ENCODE measurements at places on chromosomes 12 and 14.

DNA sequence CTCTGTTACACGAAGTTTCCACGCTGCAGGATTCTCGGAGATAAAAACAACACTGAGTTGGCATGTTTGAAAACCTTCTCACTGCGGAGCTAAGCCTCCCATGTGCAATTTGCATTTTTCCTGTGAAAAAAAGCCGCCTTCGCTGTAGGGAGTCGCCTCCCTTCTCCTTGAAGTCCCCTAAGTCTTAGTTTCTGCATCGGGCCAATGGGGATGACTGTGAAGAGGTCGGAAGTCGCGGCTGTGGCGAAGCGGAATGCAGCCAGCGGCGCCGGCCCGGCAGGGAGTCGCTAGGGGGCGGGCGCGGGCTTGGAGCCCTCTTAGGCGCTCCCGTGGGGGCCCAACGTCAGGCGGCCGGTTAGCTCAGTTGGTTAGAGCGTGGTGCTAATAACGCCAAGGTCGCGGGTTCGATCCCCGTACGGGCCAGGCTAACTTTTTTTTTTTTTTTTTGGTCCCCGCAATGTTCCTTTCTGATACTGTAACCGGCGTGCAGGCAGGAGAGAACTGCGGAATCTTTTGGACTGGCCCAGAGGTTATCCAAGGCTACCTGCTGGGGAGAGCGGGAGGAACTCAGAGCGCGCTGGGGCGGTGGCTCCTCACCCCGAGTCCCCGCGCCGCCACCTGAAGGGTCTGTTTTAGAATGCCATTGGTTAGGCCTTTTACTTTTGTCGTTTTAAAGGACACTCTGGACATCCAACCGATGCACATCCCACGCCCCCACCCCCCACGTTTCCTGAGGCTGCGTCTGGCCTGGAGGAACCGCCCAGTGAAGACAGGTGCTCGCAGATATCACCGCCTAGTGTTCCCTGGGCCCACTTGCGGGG lies 2.6 kb upstream of the ZNF839 start:
- DNase-seq, result peak; percentile 96

- peak; percentile 68 for DNase-seq
These were observed 3.0 kb downstream of the ARG2 start for GRCh38 chr14:67622675-67623074.

DNA sequence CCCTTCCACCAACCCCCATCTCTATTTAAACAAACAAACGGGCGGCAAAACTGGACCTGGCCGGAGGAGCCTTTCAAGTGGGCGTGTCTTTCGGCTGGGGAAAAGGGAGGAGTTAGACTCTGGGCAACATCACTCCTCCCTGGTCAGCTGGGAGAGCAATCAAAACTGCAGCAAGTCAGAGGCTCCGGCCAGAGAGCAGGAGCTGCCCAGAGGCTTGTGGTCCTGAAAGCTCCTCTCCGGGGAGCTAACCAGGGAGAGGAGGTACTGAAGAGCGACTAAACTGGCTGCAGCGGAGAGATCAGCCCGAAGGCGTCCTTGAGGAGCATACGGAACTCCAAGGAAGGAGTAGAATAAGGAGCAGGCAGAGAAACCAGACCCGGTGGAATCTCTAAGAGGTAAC lies at the start of gene NEUROD4:
TSS of gene NEUROD4 (plus strand) at position 191 of the 400 bp plus-strand sequence. CDS start 6,466 bp downstream, outside the sequence.
- DNase-seq, result peak; percentile 71

DNA sequence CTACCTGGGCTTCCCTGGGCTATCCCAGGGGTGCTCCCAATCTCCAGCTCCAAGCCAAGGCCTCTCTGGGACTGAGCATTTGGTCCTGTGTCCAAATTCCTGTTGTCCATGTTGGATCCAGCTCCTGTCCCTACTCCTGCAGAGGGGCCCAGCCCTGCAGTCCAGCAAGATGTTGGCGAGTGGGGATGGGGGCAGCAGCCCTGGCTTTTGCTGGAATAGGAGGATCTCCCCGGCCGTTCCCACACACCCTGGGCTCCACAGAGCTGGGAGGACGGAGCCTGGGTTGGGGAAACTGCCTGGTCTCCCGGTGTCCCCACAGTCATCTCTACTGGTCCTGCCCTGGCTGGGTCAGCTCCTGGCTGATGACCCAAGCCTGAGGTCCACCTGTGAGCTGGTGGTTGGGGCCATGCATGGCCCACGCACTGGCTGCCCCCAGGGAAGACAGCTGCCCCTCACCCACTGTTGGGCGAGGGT lies 219.6 kb upstream of the C14orf180 start:
- DNase-seq, result no peak

DNA sequence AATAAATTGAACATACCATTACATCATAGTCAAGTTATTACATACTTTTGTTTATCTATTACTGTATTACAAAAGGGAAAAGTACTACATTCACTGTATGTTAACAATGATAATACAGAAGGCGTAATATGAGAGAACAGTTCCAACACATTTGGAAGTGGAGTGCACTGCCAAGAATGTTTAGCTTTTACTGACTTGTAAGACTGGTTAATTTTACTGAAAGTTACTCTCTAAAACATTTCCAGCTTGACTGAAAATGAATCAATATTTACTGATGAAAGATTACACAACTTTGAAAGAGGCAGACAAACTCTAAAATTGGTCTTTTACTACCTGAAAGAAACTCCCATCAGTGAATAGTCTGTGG lies 728.5 kb downstream of the FSCB start:
- DNase-seq, result no peak

DNA sequence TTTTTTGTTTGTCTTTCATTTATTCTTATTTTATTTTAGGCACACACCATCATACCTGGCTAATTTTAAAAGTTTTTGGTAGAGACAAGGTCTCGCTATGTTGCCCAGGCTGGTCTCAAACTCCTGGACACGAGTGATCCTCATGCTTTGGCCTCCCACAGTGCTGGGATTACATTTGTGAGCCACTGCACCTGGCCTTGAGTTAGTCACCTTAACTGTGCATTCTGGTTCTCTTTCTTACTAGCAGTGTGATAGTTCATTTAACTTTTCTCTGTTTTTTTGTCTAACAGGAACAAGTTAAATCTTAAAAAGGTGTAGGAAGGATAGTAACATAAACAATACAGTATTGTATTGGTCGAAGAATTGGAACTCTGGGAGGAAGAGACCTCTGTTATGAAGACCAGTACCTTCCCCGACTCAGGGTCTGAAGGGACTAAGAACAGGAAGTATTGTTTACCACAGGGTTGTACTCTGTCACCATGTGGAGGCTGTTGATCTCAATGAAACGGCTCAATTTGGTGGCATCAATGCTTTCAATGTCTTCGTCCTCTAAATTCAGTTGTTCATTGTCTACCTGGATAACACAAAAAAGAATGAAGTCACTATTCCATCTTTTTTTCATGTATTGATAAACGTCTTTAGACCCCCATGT lies 17.7 kb downstream of the ERP27 start:
- no peak for DNase-seq

DNA sequence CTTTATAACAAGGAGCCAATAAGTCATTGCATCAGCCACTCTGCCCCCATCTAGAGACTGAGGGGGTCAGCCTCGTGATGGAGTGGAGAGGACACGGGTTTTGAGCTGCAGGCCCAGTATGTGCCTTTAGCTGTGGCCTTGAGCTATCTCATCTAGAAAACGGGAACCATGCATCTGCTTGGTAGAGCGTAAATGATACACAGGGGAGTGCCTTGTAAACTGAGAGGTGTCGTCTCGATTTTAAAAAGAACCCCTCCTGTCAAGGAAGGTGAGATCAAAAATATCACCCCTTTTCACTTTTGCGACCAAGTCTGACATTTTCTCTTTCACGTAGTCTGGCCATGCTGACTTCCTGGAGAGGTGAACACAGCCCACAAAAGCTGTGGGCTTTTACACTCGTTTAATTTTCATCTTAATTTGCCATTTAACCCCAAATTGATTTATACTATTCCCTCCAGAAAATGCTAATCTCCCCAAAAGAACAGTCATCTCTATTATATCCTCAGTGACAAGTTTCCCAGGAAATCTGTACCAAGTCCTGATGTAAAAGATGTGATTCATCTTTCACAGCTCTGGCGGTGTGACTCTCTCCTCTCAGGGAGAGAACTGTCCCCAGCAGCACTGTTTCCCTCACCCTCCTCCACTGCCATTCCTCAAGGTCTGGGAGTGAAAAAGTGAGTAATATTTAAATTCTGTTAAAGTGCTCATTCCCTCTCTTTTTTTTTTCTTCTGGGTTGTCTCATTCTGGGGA lies 30.6 kb downstream of the VCPKMT start:
- DNase-seq, result peak; percentile 47

- no peak for DNase-seq
These were observed 5.2 kb upstream of the VRK1 start for GRCh38 chr14:96792003-96792402.

DNA sequence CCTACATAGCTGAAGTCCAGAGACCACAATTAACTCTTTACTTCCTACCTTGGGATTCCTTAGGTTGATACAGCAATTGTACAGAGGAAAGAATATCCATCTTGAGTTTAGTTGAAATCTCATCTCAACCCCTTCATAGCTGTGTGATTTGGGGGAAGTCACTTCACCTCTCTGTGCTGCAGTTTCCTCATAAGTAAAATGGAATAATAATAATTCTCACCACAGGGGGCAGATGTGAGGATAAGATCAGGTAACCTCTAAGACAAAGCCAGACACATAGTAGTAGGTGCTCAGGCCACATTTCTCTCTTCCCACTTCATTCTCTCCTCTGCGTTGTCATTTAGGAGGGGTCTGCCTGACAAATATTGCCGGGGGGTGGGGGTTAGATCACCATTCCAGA lies 6.7 kb downstream of the FOXN4 start:
- DNase-seq, result no peak

DNA sequence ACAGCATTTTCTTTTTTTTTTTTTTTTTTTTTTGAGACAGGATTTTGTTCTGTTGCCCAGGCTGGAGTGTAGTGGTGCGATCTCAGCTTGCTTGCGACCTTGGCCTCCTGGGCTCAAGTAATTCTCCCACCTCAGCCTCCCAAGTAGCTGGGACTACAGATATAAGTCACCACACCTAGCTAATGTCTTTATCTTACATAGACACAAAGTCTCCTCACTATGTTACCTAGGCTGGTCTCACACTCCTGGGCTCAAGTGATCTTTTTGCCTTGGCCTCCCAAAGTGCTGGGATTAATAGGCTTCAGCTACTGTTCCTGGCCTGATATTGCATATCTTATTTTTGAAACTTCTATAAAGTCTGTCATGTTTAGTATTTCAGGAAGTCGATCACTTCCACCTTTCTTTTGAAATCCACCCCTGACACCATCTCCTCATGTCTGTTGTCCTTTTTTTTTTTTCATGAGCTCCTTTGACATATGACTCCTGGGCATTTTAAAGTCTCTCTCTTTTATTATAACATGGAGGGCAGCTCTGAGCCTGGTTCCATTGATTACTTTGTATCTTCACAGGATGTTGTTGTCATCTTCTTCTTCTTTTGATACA lies 5.9 kb upstream of the A2ML1 start:
- DNase-seq, result no peak

DNA sequence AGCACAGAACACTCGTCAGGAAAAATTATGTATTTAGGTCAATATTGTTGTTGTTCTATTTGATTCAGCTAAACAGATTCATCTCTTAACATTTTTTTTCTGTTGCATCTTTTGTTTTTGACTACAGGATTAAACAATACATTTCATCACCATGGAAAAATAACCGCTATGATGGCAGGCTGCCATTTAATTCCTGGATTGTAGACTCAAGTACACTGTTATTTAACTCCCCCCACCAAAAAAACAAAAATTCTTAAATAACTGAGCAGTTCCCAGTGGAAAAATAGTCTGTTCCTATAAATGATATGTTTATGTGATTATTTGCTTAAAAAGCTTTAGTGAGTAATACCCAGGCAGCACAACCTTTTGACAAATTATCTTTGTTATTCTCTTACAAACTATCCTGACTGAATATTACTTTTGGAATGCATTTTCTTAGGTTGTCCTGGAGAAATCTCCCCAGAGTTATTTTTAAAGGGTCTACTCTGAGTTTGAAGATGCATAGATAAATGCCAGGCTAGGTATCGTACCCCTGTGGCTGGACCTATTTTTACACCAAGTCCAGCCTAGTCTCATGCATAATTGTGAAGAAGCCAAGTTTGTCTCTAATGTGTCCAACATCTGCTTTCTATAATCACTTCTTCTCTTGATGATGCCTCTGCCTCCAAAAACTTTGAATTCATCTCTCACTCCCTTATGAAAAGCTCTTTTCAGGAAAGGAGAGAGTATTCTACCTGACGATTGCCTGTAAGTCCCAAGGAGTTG lies 3.7 kb downstream of the KERA start:
- peak; percentile 89 for DNase-seq

DNA sequence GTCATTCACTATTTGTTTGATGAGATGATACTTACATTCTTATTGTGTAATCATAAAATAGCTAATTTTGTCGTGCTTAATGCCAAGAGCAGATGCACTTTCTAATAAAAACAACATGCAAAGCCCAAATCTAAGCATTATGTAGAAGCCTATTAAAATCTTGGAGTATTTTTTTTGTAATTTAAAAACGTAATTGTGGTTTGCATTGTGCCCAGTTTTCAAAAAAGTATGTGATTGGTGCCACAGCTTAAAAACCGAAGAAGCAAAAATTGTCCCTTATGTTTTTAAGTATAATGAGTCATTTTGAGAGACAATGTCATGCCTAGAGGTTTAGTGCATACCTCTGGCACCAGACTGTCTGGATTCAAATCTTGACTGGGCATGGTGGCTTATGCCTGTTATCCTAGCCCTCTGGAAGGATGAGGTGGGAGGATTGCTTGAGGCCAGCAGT lies 464.8 kb upstream of the RGS6 start:
- DNase-seq, result peak; percentile 66

GRCh38 chr12:21839776-21840175 lies 65.3 kb upstream of the KCNJ8 start:
- no peak for DNase-seq

DNA sequence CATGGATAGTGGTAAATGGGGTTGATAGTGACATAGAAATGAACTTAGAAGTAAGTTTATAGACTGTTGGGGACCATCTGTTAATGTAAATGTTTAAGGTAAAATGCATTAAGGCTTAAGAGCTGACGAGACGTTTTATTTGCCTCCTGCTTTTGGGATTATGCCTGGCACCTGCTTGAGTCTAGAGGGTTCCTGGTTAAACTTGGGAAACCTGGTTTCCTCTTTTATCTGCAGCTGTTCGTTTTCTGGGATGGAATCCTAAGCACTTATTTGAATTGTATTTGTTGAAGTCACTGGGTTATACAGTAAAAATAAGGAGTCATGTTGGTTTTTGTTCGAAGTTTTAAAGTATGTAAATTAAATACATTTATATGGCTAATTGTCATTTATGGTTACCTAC lies 914.7 kb downstream of the NRXN3 start:
- DNase-seq, result no peak

- DNase-seq, result no peak
These were observed 12.6 kb downstream of the CFL2 start for GRCh38 chr14:34701808-34702207.

- DNase-seq, result no peak
These were observed 483.7 kb downstream of the MDGA2 start for GRCh38 chr14:47191700-47192099.

GRCh38 chr12:68530299-68530698 lies 80.4 kb upstream of the RAP1B start:
- no peak for DNase-seq

- no peak for DNase-seq
These were observed 64.1 kb downstream of the ZNF641 start for GRCh38 chr12:48286665-48287064.

- DNase-seq, result no peak
These were observed 80.6 kb upstream of the STRN3 start for GRCh38 chr14:31106768-31107167.

- peak; percentile 59 for DNase-seq
These were observed at the start of gene KCNJ8 for GRCh38 chr12:21774358-21775132. Gene KCNJ8, minus strand, starts transcription at chr12:21774706. Its CDS starts 1,090 bp downstream, at chr12:21773616.

- DNase-seq, result no peak
These were observed 310.1 kb upstream of the RGS6 start for GRCh38 chr14:71621980-71622605.

- peak; percentile 86 for DNase-seq
These were observed 3.4 kb downstream of the SSPN start for GRCh38 chr12:26198742-26199141.

- no peak for DNase-seq
These were observed 22.2 kb upstream of the CCND2 start for GRCh38 chr12:4251216-4251891.
